ENCODE measurements at places on chromosomes 11 and 22.

DNA sequence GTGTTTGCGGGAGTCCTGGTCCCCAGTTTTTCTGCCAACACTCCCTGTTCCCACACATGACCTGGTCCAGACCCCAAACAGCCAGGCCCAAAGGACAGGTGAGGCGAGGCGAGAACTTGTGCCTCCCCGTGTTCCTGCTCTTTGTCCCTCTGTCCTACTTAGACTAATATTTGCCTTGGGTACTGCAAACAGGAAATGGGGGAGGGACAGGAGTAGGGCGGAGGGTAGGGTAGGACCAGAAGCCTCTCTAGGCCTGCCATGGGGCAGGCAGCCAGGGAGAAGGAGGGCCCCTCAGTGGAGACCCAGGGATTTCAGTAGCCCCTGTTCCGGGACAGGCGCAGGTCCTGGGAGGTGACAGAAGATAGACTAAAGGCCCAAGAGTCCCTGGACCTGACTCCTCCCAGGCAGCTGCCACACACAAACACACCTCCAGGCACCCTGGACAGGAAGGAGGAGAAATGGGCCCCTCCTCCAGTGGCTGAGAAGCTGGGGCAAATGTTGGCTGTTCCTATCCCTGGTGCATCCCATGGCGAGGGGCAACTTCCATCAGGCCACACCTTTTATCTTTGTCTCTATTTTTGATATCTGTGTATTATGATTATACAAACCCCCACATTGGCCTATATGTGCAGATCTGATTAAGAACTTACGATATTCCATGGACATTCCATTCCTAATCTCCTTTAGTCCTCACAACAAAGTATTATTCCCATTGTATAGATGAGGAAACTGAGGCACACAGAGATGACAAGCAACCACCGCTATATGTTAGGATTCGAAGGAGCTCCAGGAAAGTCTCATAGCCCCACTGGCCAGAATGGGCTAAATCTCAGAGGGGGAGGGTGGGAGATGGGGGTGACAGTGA lies 626 bp upstream of the F2 start:
- DNase-seq, result peak; percentile 6

- no peak for DNase-seq
These were observed 3.6 kb downstream of the MED15 start for GRCh38 chr22:20510811-20511577.

DNA sequence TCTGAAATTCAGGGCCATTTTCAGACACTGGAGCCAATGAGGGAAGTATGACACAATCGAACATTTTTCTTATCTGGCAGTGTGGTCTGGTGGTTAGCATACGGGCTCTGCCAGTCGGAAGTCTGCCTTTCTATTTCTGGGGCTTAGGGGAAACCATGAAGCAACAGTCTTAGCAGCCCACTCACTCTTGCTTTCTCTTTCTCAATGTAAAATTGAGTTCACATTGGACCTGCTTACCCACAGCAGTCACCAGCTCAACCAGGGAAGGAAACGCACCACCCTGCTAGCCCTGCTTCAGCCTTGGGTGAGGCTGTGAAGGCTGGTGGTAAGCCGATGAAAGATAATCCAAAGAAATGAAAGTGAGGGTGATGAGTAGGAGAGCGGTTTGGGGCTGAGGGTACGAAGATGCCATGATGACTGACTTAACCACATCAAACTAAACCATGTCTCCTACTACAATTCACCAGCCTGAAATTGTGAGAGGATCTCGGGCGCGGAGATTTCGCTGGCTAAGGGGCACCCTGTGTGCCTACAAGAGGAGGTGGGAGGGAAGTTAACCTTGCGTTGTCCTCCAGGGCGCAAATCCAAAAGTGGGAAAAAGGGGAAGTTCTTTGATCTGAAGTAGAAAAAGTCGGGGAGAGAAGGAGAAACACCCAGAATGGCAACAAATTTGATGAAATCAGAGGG lies 2.0 kb upstream of the LMO2 start:
- DNase-seq, result no peak

DNA sequence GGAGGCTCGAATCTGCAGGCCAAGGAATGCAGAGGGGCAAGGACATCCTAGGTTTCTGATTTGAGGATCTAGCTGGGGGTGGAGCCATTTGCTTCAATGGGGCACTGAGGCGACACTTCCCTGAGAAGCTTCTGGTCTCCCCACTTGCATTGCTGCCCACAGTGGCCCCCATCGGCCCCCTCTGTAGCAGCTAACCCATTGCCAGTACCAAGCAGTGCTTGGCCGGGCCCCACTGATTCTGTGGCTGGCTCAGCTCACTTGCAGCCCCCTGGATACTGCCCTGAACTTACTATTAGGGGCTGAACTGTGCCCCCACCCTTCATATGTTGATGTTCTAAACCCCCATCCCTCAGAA lies 42.9 kb upstream of the SHISAL1 start:
- DNase-seq, result no peak

DNA sequence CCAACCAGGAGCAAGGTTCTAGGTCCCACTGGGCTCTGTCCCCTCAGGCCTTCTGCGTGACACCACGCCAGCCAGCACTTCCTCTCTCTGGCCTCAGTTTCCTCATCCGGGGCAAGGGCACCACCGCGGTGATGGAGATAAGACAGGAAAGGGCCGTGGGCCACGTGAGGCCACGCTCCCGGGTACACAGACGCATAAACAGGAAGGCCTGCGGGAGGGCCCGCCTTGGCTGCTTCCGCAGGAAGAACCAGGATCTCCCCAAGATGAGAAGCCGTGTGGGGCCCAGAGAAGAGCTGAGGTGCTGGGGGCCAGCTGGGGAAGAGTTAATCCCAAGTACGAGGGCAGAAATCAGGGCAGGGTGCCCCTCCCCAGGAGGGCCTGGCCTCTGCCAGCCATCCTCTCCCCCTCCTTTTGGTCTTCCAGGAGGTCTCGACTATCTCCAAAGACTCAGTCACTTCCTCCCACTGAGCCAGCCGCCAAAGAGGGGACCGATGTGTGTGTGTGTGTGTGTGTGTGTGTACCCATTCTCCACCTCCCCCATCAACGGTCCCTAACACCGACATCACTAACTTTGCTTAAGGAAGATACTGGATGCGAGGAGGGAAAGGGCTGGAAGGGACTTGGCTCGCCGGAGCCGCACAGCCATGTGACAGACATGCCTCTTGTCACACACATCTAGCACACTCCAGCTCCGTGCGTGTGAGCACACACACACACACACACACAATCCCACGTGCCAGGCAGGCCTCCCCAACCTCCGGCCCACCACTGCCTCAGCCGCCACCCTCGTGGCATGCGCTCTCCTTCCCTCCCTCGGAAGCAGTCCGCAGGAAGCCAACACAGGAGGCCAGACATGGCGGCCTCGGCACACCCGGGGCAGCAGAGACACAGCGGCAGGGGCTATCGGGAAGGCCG lies 1.4 kb downstream of the MFNG start:
- no peak for DNase-seq

DNA sequence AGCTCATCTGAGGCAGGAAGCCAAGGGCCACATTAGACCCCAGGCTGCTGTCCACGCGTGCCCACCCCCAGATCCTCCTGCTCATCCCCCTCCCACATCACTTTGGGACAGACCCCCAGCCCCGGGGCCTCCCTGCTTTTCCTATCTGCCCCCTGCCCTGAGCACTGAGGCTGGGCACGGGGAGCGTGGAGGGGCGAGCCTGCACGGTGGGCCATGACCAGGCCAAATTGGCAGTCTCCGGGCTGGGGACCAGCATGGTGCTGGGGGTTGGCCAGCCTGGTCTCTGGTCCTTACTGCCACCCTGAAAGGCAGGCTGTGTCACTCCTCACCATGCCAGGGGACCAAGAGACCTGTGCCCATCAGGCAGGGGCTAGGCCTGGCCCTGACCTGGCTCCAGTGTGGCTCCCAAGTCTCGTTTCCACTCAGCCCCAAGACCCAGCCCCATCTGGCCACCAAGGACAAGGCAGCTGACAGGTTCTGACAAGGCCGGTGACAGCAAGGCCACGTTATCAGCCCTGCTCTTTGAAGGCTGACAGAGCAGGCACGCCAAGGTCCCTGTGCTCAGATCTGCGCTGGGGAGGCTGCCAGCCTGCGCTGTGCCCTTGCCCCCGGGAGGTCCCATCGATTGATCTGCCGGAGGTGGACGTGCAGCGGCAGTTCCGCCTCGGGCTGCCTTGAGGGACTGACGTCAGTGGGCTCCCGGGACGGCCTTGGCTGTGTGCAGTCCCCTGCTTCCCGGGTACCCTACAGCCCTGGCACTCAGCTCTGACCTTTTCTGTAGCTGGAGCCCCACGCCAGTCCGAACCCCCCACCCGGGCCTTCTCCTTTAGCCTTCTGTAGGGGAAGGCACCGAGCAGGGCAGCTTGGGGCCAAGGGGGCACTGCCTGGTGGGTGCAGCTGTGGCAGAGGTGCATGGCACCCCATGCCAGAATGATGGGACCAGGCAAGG lies 3.6 kb downstream of the TNNI2 start:
- DNase-seq, result no peak

GRCh38 chr11:115524572-115524971 lies 20.4 kb upstream of the CADM1 start:
- DNase-seq, result no peak

GRCh38 chr11:69328231-69328630 lies 34.3 kb downstream of the MYEOV start:
- DNase-seq, result no peak

DNA sequence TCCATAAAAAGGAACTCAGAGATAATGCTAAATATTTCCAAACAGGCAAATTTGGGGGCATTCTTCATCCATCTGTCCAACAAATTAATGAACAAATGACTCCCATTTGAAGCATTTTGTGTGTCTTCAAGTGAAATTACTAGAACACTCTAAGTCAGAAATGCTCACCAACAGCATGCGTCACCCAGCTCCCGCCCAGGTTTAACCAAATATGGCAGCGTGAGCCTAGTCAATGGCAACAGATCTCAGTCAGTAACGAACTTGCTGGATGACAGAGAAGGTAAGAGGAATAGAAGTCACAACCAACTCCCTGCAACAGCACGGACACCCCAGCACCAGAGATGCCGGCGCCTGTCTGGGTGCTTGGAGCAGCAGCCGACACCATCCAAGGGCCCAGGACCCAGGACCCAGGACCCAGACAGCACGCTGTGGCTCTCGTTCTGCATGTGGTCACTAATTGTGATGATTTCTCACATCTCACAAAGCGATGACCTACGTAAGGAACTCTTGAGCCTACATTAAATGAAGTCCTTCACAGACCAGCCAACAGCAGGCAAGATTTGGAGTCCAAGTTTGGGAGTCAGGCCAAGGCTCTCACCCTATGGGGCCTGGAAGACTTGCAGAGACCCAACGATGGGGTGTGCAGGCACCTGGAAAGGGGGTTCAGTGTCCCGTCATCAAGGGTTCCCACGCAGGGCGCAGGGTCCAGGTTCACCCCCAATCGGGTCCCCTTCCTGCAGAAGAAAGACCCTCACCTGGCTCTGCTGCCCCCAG lies 556.9 kb downstream of the BRD1 start:
- no peak for DNase-seq

DNA sequence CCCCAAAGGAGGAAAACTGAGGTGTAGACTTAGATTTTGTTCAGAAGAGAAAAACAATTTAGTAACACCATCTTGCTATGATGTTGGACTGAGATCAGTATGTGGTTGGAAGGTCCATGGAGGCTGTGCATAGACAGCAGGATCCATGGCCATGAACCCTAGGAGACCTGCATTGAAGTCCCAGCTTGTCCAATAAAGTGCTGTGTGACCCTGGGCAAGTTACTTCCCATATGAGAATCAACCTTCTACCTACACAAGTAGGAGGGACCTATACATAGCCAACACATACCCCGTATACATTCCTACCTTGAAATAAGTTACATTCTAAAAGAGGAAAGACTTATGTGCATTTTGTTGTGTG lies 27.3 kb upstream of the ZNRF3 start:
- DNase-seq, result no peak

Measured in LoVo (cell line).